ENCODE measurements at places on chromosomes 1 and 21.

DNA sequence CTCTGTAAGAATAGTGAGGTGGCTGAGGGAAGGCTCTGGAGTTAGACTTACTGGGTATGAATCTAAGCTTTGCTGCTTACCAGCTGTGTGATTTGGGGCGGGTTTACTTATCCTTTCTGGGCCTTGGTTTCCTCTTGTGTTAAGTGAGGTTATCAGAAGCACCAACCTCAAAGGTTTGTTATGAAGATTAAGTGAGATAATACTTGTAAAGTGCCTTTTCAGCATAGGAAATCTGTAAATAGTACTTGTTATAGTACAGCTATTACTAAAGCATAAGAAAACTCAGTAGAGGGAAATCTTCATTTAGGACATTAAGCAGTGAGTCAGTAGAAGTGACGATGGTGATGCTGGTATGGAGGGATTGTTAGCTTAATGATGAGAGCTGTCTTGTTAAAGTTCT, 12.1 kb downstream of the HHAT start:
- DNase-seq: no peak

GRCh38 chr1:156402331-156403020, 33.5 kb downstream of the RHBG start:
- no peak for DNase-seq

GRCh38 chr1:204760757-204761156, 75.2 kb upstream of the LRRN2 start:
- no peak for DNase-seq

- DNase-seq: peak; percentile 37
Measured at GRCh38 chr21:26883768-26884167, 38.6 kb upstream of the ADAMTS1 start.

- DNase-seq: peak; percentile 60
Measured at GRCh38 chr1:162627662-162628296, 4.5 kb upstream of the DDR2 start.

DNA sequence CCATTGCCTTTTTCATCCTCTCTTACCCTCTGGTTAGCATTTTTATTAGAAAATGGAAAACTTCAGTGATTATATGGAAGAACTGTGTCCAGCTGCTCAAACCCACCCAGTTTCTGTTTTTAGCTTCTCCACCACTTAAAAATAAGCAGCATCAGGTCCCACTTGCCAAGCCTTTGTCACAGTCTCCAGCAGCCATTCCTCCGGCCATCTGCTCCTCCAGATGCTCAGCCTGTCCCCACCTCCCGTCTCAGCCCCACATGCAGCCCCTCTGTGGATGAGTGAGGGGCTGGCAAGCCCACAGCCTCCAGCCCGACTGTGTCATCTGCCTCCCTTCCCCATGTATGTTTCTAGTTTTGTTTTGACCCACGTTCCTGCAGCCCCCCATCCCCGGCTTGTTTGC, 289.7 kb downstream of the HHAT start:
- no peak for DNase-seq

- DNase-seq: no peak
Measured at GRCh38 chr1:151444783-151445177, 14.5 kb downstream of the POGZ start.

DNA sequence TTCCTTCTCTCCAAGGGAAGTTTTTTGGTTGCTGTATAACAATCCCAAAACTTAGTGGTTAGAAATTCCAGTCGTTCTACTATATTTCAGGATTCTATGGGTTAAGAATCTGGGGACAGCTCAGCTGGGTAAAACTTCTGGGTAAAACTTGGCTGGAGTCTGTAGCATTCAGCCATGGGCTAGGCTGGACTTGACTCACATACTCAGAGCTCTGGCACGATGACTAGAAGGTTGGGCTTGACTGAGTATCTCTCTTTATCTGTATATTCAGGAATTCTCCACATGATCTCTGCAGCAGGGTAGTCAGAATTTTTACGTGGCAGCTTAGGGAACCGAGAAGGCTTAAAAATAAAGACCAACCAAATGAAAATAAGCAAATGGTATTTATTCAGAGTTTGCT, 28.2 kb upstream of the HRNR start:
- peak; percentile 64 for DNase-seq

DNA sequence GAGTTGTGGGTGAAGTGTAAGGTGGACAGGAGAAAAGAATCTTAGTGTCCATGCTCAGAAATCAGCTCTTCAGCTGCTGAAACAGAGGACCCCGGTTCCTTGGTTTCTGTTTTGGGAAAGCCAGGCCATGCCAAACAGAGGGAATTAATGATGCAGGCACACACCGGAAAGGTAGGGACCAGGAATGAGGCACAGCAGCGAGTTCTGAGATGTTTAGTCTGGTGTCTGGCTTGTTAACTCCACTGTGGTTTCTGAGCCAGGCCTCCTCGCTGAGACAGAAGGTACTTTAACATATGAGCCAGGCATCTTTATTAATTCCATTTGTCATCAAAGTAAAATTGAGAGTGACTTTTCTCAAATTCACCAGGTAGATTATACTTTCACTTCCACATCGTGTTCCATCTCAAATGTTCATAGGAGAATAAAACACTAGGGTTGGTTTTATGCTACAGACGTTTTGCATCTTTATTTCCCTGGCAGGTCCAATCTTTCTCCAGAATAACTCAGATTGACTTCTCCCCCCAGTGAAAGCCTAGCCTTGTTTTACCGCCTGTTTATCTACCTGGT, 23.5 kb downstream of the LRRC8D start:
- DNase-seq: peak; percentile 16

DNA sequence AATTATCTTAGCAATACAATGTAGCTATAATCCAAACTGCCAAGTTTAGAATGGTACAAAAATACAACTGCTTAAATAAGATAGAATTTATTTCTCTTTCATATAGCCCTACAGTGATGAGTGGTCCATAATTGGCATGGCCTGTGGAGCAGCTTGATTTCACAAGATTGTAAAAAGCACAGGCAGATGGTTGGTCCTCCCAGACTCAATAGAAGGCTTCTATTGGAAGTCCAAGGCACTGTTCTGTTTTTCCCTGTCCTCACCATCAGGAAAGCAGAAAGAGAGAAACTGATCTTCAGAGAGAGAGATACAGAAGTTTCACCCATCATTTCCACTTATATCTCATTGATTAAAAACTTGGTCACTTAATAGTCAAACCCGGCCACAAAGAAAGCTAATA, 1.8 kb upstream of the OR6P1 start:
- no peak for DNase-seq

GRCh38 chr1:91768786-91769725, 116.9 kb downstream of the TGFBR3 start:
- no peak for DNase-seq

- DNase-seq: no peak
Measured at GRCh38 chr1:187067160-187067559, 238.4 kb downstream of the PLA2G4A start.

DNA sequence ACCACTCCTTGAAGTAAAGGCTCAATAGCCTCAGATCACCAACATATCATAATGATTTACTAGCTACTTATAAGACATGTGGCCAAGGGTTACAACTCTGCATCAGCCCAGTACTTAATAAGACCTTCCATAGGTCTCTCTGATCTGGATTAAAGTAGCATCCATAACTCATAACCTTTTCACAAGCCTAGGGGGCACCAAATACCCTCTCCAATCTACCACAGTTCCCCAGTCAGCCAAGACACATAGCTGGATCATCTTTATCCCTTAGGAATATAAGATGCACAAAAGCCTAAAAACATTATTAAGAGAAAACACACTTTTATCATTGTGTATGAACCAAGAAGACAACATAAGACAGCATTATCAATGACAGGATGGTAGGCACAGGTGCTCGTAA, 22.1 kb downstream of the SSX2IP start:
- peak; percentile 51 for DNase-seq

GRCh38 chr1:215083383-215083961, 935 bp downstream of the KCNK2 start:
- DNase-seq: peak; percentile 57

GRCh38 chr1:219489636-219490035, 123.3 kb downstream of the ZC3H11B start:
- DNase-seq: no peak

GRCh38 chr1:6918186-6918924, 133.1 kb downstream of the CAMTA1 start:
- DNase-seq: peak; percentile 17

DNA sequence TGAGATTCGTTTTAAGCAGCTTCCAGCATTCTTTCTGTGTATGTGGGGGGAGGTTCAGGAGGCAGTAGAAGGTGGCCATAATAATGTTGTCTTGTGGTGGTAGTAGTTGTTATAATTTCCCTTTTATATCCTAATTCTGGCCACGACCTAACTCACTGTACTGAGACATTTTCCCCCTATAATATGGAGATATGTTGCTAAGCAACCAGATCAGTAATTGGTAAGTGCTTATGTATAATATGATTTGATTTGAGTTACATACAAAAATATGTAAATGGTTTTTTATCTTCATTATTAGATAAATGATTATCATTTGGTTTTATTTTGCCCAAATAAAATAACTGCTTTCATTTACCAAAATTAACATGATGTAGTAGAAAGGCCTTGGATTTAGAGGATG, 376.2 kb downstream of the KIF26B start:
- DNase-seq: no peak

GRCh38 chr21:44755227-44755626, 43.9 kb upstream of the TSPEAR start:
- DNase-seq: peak; percentile 44

GRCh38 chr21:38273745-38274542, 17.2 kb downstream of the KCNJ15 start:
- DNase-seq: no peak

DNA sequence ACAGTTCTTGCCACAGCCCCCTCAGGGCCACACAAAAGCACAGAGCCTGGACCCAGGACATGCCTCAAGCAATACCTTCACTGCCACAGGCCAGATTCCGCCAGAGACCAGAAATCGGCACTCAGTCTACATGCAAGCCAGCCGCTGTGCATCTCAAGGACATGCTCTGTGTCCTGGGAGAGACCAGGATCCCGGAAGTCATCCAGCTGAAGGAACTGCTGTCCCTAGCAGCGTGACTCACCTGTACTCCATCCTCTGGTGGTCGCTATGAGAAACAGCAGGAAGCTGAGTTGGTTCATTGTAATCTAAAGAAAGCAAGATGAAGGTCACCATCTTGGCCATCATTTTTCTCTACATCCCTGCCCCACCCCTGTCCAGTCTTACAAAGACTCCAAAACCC, 401 bp downstream of the ITLN1 start:
- DNase-seq: no peak

DNA sequence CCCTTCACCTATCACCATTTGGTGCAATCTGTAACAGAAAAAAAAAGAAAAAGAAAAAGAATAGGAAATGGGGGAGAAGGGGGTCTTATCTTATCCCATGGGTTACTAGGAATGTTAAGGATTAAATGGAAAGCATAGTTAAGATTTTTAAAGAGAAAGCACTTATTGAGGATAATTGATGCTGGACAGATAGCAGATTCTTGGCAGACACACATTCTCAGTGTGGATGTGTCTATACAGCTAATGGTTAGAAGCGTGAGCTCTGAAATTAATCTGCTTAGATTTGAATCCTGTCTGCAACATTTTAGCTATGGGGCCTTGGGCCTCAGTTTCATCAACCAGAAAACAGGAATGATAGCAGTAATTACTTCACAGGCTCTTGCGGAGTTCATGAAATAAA, 67.1 kb downstream of the SSBP3 start:
- DNase-seq: peak; percentile 11
